ENCODE measurements at places on chromosomes 7 and 10.

GRCh38 chr7:75915416-75916156, 631 bp downstream of the POR start:
- DNase-seq, result no peak

- DNase-seq, result no peak
Measured at GRCh38 chr10:87506956-87507355, 2.3 kb downstream of the MINPP1 start.

DNA sequence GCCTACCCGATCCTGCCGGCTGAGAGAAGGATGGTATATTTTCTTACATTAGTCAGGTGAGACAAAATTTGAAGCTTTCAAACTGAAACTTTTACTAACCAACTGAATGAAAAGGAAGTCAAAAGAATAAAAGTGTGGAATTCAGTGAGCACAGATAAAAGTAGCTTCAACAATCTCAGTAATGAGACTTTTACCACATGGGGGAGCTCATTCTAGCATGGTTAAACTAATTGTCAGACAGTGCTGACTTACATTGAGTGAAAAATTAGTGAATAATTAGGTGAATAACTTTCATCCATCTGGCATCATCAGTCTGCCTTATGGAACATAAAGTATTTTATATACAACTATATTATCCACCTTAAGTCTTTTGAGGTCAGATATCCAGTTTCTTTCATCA, 8.4 kb downstream of the FAM237B start:
- peak; percentile 15 for DNase-seq

DNA sequence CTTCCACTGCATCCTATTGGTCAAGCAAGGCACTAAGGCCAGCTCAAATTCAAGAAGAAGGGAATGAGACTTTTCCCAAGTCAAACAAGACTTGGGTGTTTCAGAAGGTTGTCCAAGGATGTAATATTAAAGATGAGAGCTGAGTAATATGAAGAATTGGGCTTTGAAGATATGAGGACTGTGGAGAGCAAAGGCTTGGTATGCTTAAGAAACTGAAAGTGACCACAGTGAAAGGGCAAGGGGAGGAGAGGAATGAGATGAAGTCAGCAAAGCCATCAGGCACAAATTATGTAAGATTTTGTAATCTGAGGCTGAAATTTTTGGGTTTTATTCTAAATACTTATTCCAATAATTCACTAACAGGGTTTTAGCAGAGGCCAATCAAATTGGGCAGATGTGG, 38.6 kb upstream of the NPY start:
- DNase-seq, result no peak

- no peak for DNase-seq
Measured at GRCh38 chr7:112050250-112050881, 155.8 kb downstream of the DOCK4 start.

DNA sequence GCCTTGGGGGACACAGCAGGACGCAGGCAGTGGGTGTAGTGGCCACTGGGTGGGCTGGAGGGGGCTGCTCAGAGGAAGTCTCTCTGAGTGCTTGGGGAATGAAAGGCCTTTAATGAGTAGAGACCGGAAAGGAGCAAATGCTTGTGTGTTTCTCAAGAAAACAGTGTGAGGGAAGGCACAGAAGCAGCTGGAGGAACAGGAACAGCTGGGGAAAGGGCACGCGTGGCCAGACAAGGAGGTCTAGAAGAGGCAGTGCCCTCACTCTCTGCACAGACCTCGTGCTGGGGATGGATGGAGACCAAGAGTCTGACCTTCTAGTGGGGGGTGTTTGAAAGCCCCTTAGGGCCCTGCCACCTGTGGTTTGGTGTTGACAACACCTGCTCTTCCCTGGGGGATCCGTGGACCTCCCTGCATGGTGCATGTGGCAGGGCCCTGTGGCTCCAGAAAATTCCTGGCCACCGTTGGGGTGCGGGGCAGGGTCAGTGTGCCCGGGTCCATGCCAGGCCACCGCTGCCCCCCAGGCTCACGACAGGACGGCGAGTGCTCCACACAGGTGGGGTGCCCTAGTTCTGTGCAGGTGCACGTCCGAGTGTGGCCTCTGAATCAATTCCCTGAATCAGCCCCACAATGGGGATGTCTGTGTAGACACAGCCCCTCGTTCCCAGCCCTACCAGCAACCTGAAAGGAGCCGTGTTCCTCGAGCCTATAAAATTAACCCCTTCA, 25.9 kb upstream of the FAM20C start:
- no peak for DNase-seq

DNA sequence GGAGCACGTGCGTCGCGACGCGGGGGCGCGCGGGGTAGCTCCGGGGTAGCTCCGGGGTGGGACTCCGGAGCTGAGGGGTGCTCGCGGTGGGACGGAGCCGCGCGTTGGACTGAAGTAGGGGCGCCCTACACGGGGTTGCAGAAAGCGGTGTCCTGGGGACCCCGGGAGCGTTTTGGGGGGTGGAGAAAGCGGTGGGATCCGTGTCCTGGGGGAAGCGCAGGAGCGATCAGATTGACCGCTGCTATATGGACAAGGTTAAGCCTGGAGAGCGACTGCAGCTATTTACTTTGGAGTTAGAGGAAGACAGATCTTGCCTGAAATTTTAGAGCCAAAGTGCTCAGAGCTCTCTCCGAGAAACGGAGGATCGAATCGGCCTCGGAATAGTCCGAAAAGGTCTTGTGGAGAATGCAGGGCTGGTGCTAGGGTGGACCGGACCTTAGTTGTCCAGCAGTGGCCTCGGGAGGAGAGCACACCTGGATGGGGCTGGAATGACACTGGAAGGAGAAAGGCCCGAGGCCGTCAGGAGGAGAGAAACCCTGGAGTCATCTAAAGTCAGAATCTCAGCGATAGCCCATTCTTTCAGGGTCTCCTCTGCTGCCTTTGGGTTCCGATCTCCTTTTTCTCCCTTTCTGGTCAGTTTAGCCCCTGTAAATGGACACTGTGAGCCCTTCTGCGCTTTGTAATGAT, 564 bp downstream of the PDSS1 start:
- no peak for DNase-seq

DNA sequence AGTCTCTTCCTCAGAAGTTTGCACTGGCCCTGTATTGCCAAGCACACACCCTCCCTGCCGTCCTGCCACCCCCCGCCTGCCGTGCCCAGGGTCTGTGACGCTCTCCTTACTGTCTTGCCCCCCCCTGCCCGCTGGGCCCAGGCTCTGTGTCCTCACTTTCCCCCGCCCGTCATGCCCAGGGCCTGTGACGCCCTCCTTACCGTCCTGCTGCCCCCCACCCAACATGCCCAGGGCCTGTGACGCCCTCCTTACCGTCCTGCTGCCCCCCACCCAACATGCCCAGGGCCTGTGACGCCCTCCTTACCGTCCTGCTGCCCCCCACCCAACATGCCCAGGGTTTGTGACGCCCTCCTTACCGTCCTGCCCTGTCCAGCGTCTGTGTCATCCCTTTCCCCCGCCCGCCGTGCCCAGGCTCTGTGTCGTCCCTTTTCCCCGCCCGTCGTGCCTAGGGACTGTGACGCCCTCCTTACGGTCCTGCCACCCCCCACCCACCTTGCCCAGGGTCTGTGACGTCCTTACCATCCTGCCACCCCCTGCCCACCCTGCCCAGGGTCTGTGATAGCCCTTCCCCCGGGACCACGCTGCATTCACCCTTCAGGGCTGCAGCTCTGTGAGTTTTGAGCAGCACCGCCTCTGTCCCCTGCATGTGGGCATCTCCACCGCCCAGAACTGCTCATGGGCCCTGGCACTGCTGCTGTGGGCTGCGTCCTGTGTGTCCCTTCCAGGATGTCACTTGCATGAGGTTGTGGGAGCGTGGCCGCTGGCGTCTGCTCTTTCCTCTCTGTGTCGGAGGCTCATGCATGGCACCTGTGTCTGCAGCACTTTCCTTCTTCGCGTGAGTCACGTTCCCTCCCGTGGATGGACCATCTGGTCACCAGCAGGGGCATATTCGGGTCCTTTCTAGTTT, 19.3 kb upstream of the PRKAR1B start:
- DNase-seq, result no peak

DNA sequence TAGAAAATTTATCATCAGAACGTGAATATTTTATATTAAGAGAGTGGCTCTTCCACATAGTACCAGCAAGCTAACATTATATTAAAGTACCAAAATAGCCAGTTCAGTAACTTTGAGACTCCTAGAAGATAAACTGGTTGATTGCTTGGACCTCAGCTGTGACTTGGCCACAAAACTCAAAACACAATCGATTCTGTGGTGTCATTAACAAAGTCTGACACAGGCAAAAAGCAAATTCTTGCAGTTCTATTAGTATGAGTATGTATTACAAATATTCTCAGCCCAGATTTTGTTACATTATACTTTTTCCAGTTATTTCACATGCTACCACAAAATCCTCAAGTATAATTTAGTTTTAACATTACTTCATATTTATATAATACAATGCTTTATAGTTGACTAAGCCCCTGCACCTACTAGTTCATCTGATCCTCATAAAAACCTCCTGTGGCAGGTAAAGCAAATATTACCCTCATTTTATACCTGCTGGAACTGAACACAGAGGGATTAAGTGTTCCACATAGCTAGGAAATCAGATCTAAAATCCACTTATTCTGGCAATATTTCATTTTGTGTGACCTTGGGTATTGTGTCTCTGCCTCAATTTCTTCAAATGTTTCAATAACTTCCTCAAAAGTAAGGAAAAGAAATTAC, 279.9 kb upstream of the MKLN1 start:
- DNase-seq, result no peak

- DNase-seq, result no peak
Measured at GRCh38 chr7:142519079-142520078, 229.9 kb upstream of the PRSS1 start.

DNA sequence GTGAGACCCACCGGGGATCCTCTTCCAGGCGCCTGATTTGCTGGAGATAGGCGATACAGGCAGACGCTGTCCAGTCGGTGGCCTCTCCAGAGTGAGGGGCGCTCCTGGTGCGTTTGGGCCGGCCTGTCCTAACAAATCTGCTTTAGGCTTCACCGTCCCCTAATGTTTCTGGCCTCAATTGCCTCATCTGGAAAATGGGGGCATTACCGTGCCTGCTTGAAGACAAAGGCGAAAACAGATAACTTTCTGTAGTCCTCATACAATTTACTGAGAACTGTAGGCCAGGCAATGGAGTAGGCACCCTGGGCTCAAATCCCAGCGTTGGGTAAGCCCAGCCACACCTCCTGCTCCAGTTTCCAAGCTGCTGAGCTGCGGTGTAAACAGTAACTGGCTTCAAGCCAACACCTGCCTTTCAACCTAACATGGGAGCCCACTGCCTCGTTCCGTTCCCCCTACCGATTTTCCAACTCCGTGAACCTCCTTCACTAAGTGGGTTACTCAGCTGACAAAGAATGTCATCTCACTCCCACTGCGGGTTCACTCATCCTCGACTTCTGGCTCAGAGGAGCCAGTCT, 589 bp upstream of the ZFAND4 start:
- no peak for DNase-seq

DNA sequence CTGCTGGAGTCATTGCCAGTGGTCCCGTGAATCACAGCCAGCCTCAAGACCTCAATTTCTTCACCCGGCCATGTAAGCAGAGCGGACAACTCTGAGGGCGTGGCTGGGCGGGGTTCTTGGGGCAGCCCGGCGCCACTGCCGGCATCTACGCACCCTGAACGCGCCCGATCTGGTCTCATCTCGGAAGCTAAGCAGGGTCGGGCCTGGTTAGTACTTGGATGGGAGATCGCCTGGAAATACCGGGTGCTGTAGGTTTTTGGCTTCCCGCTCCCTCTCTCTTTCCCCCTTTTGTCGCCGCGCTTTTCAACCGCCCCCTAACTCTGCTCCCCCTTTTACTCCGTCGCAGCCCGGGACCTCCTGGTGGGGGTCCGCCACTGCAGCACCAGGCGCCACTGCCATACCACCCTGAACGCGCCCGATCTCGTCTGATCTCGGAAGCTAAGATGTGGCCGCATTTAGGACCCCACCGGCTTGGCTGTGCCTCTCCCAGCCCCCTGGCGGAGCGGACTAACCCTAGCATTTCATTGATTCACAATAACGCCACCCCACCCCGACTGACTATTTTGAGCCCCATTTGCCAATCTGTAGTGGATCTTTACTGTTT, 25.3 kb downstream of the GARIN1A start:
- DNase-seq, result peak; percentile 53

DNA sequence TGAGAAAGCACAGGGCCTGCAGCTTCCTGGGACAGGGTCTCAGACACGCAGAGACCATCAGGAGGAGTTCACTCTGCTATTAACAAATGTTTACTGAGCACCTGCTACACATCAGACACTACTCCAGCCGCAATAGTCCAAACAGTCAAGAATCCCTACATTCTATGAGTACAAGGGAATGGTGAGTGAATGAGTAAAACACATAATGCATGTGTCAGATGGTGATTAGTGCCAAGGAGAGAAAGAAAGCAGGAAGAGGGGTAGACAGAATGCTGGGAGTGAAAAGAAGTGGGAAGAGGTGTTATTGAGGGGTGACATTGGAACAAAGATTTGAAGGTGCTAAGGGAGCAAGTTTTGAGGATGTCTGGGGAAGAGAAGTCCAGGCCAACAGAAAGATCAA, 634.2 kb upstream of the GALNT17 start:
- DNase-seq, result no peak

DNA sequence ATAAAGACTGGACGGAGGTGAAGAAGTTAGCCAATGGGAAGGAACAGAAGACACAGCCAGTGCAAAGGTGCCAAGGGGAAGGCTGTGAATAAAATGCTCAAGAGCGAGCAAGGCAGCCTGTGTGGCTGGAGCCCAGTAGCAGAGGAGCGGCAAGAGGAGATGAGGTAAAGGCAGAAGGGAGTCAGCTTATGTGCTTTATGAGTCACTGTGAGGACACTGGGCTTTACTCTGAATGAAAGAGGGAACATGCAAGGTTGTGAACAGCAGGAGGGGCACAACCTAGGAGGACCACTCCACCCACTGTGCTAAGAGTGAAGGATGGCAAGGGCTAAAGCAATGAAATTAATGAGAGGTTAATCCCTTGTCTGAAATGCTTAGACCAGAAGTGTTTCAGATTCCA, 129.0 kb upstream of the ODAD2 start:
- no peak for DNase-seq

DNA sequence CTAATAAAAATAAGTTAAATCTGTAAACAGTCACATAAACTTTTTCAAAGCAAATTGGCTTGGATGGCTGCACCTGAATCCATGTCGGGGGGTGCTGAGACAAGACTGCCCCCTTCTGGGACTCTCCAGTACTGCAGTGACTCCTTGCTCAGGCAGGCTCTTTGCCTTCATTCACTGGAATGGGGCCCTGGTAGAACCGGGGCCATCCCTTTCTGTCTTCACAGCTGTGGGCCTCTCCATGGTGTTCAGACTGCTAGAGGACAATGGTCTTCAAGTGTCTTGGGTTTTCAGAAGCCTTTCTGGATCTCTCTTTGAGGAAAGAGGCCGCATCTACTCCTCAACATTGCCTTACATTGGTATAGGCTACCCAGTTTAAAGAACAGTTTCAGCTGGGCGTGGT, 16.1 kb upstream of the IMPDH1 start:
- DNase-seq, result peak; percentile 47

GRCh38 chr7:140926021-140926817, 1.5 kb upstream of the BRAF start:
- DNase-seq, result no peak

- DNase-seq, result no peak
Measured at GRCh38 chr7:92336662-92337340, 91.0 kb downstream of the ANKIB1 start.
